GM18507 (cell line): ENCODE measurements at places on chromosomes 13 and 19.

GRCh38 chr13:93218583-93218982 lies 8.0 kb upstream of the GPC6 start:
- DNase-seq = no peak

- DNase-seq = no peak
These were observed 343.1 kb downstream of the MZT1 start for GRCh38 chr13:72384186-72384823.

DNA sequence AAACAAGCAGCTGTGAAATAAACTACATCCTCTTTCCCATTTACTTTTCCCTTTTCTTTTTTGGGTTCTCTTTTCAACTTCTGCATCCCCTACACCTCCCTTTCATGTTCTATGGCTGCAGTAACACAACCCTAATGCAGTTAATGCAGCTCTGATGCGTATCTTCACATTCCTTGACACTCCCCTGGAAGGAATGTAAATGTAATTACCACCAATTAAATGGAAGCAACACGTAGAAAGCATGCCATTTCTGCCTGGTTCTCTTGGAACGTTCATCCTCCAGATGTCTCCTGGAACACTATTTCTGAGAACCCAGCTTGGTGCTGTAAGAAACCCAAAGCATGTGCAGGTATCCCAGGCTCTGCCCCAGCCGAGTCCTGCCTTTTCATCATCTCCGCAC lies 166.8 kb upstream of the FREM2 start:
- DNase-seq = no peak

DNA sequence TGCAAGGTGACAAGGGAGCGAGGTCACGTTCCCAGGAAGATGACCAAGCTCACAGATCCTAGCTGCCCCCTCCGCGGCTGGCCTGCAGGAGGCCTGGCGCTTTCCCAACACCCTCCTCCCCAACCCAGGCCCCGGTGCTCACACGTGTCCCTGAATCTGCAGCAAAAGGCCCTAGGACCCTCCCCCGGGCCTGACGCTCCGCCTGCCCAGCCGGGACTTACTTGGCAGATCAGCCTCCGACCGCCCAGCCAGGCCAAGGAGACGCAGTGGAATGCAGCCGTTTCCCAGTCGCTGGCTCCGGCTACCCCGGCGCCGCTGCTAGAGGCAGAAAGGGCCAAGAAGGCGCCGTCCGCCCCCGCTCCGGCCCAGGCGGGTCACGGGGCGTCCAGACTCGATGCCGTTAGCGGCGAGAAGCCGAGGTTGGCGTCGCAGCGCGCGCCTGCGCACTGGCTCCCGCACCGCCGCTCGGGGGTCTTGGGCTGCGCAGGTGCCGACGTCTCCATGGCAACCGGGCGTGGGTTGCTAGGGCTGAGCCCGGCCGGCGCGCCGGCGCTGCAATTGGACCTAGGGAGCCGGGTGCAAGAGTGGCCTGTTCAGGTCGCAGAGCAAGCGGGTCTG lies at the start of gene PNMA8A:
Gene PNMA8A, minus strand, starts transcription at position 448 of the 618 bp plus-strand sequence. CDS start 528 bp downstream, outside the sequence.
- no peak for DNase-seq
